ENCODE measurements at places on chromosomes 3 and 15.

DNA sequence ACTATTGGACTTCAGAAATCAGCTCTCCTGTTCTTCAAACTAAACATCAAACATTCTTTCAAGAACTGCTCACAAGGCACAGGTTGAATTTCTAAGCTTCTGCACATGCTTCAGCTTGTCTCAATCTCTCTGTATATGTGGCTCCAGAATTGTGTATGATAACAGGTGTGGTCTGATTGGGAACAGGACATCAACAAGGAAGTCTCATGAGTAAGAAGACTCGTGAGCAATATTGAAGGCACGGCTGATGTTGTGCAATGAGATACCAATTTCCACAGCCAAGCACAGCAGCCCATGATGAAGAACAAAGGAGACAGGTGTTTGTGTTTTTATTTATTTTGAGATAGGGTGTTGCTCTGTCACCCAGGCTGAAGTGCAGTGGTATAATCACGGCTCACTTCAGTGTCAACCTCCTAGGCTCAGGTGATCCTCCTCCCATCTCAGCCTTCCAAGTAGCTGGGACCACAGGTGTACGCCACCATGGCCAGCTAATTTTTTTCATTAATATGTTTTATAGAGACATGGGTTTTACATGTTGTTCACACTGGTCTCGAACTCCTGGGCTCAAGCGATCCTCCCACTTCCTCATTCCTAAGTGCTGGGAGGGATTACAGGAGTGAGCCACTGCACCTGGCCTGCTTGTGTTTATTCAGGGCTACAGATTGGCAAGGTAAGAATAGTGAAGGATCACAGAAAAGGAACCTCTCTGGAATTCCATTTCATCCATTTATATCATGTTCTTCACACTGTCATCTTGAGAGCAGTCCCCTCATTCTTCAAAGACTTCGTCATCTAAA is 32.2 kb upstream of the ABHD17C start:
- no peak for DNase-seq

- no peak for DNase-seq
Observed at GRCh38 chr3:184234224-184234623, 4.8 kb downstream of the VWA5B2 start.

DNA sequence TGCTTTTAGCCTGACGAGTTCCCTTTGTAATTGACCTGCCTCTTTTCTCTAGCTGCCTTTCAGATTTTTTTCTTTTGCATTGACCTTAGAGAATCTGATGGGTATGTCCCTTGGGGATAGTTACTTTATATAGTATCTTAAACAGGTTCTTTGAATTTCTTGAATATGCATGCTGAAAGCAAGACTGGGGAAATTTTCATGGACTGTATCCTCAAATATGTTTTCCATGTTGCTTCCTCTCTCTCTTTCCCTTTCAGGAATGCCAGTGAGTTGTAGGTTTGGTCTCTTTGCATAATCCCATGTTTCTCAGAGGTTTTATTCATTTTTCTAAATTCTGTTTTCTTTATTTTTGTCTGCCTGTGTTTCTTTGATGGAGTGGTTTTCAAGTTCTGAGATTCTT is 81.8 kb upstream of the CPNE4 start:
- DNase-seq = no peak

GRCh38 chr15:74782259-74783071 is 585 bp downstream of the CSK start:
- peak; percentile 73 for DNase-seq

GRCh38 chr3:146125951-146126350 is 35.0 kb downstream of the PLOD2 start:
- DNase-seq = no peak

GRCh38 chr3:19931180-19931692 is 2.8 kb downstream of the EFHB start:
- no peak for DNase-seq

DNA sequence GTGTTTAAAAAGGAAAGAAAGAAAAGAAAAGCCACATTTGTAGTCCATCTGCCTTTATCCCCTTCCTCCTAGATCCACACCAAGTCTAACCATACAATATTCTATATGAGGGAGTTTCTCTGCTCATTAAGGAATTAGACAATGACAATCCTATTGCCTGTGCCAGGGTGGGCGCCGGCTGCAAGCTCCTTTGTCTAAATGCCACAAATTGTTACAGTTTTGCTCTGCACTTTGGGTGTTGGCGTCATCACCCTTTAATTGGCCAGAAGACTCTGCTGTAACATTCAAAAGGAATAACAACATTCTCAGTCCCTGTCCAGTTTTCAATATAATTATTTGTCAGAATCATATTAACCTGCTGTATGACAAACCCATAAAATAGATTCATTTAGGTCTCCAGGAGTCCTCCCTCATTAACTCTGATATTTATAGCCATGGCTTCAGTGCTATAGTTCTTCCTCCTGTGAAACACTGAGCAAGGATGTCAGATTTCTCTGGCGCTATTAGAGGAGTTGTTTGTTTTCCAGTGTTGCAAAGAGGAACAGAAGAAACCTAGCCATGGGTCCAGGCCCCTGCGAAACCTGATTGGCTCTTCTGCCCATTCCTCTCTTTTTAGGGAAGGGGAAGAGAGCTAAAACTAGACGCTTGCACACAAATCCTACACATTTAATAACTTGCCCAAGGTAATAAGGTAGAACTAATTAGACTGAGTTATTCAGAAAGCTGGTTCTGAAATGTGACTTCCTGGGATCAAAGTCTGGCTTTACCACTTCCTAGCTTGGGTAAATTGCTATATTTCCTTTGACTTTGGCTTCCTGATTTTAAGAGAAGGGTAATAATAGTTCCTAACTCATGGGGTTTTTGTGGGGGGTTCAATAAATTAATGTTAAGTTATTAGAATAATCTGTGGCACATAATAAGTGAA is 112.4 kb downstream of the CD47 start:
- no peak for DNase-seq

DNA sequence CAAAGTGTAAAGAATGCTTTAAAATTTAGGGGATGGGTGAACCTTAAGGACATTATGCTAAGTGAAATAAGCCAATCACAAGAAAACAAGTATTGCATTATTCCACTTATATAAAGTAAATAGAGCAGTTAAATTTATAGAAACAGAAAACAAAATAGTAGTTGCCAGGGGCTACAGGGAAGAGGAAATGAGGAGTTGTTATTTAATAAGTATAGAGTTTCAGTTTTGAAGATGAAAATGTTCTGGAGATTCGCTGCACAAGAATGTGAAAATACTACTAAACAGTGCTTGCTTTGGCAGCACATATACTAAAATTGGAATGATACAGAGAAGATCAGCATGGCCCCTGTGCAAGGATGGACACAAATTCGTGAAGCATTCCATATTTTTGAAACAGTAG is 32.0 kb downstream of the DNAH12 start:
- DNase-seq = no peak

DNA sequence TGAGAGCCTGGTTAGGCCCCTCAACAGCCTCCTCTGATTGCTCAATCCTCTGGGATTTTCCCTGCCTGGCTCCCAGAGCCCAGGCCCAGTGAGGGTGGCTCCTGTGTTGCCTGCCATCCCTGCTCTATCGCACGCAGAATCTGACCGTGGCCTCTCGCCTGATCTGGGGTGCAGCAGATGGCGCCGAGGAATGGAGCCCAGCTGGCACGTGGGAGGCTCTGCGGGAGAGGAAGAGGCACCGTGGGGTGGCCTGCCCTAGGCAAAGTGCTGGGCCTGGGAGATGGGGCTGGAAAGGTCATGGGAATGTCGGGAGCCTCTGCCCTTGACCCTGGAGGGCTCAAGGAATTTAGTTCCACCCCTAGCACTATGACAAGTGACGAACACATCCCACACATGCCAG is 10.3 kb downstream of the SV2B start:
- no peak for DNase-seq

- no peak for DNase-seq
Observed at GRCh38 chr15:60020736-60021135, 16.6 kb downstream of the FOXB1 start.

GRCh38 chr3:100954199-100954935 is 38.9 kb downstream of the ABI3BP start:
- no peak for DNase-seq

DNA sequence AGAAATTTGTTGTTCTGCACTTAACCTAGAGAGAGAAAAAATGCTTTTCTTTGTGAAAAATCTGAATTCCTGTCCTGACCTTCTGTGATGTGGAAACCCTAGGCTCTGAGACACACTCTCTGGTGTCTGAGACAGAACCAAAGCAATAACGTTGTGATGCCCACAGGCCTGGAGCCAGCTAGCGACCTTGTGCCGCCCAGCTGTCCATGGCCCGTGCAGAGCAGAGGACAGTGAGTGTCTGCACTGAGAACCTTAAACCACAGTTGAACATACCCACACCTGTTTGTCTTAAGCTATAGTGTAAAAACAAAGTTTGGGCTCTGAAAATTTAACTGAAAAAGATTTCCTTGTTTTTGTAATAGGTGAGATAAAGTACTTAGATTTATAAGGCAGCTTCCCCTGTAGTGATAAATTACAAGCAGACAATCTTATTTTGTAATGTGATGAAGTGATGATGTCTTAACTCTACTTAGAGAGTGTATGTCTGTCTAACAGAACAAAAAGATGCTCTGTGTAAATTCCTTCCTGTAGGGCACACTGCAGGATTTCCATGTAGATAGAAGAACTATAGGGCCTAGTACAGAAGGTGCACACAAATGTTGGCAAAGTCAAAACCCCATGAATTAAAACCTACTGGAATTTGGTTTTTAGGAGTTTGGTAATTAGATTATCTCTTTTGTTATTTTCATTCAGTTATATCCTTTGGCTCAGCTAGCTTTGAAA is 62.7 kb downstream of the SNRK start:
- DNase-seq = peak; percentile 22

DNA sequence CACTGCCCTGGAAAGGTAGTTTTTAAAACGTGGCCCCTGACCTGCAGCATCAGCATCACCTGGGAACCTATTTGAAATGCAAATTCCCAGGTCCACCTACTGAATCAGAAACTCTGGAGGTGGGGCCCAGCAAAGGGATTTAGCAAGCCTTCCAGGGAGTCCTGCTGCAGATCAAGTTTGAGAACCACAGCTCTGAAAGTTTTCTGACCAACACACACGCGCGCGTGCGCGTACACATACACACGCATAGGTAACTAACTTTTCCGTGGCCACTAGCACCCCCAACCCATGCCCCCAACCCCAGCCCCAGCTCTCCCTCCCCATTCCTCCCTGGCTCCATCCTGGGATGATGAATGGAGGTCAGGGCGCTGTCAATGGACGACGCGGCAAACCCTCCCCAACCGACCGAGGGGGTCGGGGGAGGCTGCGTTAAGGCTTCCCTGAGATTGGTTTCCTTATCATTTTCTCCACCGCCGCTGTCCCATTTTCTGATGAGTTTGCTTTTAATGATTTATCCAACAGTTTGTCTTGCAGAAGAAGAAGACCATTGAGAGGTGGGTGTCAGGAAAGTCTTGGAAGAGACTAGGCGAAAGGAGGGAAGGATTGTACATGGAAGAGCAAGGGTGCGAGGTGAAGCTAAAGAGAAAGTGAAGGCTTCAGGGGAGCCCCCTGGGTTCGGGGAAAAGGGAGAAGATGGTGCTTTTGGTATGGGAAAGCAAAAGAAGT is 590 bp upstream of the BOC start:
- no peak for DNase-seq

GRCh38 chr15:89096664-89097063 is 8.4 kb downstream of the ABHD2 start:
- DNase-seq = no peak

DNA sequence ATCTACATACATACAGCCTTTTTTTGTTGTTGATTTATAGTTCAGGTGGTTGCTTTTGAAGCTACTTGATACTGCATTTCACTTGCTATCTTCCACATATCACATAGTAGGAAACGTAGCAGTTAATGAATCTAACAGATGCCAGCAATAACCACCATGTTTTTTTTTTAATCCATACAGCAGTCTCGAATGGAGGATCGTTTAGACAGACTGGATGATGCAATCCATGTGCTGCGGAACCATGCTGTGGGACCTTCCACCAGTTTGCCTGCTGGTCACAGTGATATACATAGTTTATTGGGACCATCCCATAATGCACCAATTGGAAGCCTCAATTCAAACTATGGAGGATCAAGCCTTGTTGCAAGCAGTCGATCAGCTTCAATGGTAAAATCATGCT is 123.2 kb upstream of the CGNL1 start:
- no peak for DNase-seq

- DNase-seq = no peak
Observed at GRCh38 chr3:122200661-122201060, 17.2 kb downstream of the CASR start.

GRCh38 chr3:77602722-77603121 is 562.8 kb downstream of the ROBO2 start:
- DNase-seq = no peak

GRCh38 chr3:81040107-81040506 is 721.3 kb downstream of the GBE1 start:
- DNase-seq = no peak

- no peak for DNase-seq
Observed at GRCh38 chr3:46857485-46858341, 5.5 kb downstream of the MYL3 start.

GRCh38 chr3:42273361-42273760 is 7.4 kb upstream of the CCK start:
- DNase-seq = no peak

GRCh38 chr3:177837951-177838655 is 640.8 kb upstream of the TBL1XR1 start:
- no peak for DNase-seq

DNA sequence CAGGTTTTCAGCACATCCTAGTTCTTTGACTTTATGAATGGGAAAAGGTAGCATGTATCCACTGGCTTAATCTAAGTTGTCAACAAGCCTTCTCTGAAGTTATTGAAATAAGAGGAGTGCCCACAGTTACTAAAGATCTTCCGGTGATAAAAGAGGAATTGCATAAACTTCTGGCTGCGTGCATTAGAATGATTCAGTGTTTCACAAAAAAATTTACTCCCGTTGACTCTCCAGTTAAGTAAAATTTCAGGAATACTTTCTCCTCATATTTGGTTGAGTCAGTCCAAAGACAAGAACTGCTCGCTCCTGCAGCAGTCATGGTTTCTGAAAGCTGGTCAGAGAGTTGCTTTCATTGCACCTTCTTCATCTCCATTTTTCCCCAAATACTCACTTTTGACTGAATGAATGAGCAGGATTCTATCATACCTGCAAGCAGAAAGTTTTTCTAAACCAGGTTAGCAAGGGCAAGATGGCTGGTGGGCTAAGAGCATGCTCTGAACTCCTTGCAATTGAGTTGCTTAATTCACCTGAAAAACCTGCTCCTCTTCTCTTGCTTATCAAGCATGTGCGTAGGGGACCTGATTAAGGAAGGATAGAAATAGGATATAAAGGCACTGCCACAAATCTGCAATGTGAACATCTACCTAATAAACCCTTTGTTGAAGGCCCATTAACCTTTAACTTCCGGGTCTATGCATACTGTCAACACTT is 64.2 kb upstream of the TIMP4 start:
- no peak for DNase-seq

GRCh38 chr3:44392489-44392888 is 53.9 kb downstream of the TCAIM start:
- DNase-seq = no peak

- no peak for DNase-seq
Observed at GRCh38 chr3:188137051-188137450, 16.9 kb upstream of the LPP start.

DNA sequence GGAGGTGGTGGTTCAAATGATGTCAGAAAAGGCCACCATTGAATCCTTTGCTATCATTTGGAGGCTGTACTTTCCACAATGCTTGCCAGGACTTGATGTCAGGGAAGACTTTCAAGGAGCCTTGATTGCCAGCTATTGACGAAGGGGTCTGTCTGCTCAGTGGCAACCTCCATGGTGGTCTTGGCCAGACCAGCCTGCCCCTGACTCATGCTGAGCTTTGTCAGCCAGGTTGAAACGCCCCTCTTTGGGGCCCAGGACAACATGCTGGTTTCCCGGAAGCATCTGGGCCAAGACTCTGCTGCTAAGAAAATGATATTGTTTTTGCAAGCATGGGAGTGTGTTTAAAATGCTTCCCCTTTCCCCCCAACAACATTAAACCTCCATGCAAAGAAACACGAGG is 26.7 kb downstream of the CGNL1 start:
- no peak for DNase-seq
